ENCODE measurements at places on chromosomes 2 and 18.
A peak's percentile ranks its signal among the peaks of the same experiment; 100 is the strongest.

DNA sequence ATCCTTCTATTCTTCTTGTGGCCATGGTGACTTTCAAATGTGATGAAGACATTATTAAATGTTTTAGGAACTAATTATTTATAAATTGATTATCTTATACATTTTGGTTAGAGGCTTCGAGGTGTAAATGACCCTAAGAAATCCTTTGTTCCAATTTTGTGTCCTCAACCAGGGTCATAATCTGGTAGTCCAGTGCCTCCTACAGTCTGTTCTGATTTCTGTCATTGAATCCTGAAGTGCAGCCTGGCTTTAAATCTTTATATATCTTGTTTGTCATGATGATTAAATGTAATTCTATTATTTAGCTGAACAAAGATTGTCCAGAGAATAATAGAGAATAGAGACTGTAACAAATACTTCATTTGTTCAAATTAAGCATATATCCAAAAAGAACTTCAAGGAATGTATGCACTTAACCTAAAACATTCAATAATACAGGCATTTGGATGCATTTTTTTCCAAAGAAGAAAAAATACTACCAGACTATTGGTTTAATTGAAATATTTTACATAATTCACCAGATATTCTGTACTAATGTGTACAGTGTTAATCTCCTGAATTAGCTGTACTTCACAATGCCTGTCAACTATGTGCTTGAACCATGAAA lies 89.8 kb downstream of the PRPF40A start:
- DNase-seq = peak; percentile 40

- DNase-seq = no peak
Observed at GRCh38 chr18:46335534-46336101, 231.4 kb downstream of the HAUS1 start.

- no peak for DNase-seq
Observed at GRCh38 chr2:19472391-19472978, 114.1 kb upstream of the OSR1 start.

DNA sequence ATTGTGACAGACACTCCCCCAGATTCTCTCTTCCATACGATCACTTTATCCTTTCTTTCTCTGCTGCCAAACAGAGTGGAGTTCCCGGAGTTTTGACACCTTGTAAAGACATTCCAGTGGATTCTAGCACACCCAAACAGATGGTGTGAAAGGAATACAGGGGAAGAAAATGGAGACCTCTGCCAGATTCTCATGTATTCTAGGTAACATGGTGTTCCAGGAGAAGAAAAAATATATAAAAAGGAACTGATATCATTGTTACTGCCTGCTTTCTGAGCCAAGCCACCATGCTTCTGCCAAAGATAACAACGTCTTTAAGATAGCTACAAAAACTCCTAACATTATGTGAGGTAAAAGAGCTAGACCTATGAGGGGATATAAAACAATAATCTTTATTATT lies 136.5 kb downstream of the TXNL1 start:
- DNase-seq = no peak

GRCh38 chr2:61478086-61478485 lies 7.2 kb upstream of the USP34 start:
- no peak for DNase-seq

DNA sequence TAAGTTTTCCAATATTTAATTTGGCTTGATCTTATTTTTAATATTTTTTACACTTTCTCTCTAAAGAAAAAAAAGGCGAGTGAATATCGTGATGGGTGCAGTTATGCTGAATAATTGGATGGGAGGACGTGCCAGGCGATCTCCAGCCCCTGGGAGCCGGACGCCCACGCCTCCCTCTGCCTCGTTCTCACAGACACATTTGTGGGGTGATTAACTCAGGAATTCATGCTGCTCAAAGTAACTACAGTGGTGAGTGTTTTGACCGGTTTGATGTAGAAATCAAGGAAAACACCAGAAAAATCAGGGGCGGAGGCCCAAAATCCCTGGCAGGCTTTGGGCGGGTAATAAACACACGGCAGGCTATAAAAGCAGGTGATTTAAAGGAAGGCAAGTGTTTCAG lies 736.8 kb upstream of the SALL3 start:
- no peak for DNase-seq

GRCh38 chr2:148238561-148238960 lies 217.7 kb downstream of the MBD5 start:
- DNase-seq = no peak

DNA sequence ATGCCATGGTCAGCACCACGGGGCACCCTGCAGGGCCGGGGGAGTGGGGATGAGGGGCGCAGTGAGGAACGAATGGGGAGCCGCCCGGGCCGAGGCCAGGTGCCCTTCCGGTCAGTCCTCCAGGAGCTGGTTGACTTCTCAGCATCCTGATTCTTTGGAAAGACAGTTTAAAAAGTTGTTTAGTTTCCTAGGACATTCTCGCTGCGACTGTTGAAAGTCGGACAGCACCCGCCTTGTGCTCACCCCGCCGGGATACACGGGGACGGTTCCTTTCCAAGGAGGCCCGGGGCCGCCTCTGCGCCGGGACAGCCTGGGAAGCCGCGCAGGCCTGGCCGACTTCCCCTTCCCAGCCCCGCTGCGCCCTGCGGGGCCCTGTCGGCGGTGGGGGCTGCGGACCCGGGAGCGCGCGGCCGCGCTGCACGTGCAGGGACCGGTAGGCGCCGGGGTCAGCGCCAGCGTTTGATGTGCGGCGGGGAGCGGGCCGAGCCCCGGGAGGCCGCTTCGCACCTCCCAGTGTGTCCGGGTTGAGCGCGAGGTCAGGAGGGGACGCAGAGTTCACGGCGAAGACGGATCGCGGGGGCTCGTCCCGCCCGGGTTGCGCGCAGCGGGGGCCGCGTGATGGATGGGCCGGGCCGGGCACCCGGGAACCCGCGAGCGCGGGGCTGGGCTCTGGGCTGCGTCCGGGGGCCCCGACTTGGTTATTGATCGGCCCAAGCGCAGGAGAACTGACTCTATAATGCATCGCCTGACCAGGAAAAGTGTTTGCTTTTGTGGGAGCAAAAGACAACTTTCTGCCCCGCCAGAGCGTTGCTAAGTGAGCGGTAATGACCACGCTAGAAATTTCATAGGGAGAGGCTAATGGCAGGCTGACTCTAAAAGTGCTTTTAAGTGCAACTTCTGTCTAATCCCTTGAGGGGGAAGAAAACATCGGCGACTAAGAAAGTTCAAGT lies 28.0 kb upstream of the SMIM21 start:
- DNase-seq = no peak

DNA sequence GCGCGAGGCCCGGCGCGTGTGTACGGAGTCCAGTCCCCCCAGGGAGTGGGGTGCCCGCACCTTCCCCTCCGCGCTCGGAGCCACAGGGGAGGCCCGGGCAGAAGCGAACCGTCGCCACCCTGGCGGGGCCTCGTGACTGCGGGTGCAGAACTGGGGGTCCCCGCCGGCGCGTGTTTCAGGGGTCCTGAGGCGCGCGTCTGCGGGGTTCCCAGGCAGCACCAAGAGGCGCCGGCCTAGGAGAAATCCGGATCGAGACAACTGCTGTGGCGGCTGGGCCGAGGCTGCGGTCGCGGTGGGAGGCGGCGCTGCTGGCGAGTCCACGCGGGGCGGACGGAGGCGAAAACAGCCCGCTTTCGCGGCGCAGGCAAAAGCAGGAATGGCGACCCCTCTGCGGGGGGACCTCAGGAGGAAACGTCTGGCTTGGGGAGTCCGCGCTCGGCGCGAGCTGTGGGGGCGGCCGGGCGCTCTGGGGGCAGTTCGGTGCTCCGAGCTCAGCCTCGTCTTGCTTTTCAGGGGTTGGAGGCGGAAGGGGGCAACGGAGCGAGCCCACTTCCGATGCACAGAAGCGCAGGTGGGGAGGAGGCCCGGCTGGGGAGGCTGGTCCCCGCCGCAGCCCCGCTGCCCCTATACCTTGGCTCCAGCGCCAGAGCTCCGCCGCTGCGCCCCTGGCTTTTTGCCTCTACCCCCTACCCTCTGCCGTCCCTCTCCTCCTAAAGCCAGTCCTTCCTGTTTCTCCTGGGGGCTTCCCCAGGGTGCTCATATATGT lies 81.5 kb upstream of the LDLRAD4 start:
- DNase-seq = no peak

DNA sequence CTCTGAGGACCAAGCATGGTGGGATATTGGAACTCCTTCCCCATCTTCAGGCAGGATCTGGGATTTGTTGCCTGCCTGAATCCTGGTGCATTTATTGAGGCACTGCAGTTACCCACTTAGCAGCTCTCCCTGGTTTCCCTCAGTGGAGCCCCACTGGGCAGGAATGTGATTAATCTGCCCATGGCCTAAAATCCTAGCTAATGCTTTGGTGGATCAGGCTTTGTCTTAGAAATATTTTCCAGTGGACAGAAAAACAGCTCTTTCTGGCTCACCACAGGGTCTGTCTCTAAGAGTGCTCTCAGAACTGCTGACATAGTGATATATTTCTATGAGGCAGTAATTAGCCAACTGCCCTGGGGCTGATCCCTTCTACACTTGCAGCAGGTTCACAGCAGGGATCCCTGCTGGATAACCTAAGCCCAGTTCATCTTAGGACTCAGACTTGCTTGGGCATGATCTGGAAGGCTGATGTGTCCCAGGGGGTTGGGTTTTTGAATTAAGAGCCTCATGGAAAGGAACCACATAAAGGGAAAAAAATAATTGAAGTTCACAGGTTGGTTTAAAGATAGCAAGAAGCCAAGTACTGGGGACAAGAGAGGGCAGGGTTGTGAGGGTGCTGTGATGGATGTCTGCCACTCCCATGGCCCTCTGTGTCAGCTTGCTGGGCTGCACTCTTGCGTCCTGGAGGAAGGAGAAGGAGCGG lies 44.3 kb upstream of the ZDBF2 start:
- DNase-seq = peak; percentile 5

- no peak for DNase-seq
Observed at GRCh38 chr2:241636182-241637017, 558 bp downstream of the THAP4 start.

DNA sequence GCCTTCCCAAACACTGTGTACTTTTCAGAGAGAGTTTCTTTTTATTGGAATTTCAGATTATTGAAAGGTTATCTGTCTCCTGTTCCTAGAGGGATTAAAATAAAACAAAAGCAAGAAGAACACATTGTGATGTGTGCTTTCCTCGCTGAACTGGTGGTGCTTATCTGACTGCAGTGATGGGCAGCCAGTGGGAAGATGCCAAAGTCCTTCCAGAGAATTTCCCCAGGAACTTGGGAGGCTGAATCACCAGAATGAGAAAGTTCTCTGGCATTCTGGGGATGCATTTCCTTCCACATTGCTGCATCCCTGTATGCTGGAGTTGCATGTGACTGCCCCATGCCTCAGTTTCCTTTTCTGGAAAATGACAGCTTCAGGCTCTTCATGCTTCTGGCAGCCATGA lies 53.9 kb upstream of the SEC11C start:
- peak; percentile 48 for DNase-seq

- no peak for DNase-seq
Observed at GRCh38 chr2:96142217-96143113, 2.8 kb downstream of the DUSP2 start.

DNA sequence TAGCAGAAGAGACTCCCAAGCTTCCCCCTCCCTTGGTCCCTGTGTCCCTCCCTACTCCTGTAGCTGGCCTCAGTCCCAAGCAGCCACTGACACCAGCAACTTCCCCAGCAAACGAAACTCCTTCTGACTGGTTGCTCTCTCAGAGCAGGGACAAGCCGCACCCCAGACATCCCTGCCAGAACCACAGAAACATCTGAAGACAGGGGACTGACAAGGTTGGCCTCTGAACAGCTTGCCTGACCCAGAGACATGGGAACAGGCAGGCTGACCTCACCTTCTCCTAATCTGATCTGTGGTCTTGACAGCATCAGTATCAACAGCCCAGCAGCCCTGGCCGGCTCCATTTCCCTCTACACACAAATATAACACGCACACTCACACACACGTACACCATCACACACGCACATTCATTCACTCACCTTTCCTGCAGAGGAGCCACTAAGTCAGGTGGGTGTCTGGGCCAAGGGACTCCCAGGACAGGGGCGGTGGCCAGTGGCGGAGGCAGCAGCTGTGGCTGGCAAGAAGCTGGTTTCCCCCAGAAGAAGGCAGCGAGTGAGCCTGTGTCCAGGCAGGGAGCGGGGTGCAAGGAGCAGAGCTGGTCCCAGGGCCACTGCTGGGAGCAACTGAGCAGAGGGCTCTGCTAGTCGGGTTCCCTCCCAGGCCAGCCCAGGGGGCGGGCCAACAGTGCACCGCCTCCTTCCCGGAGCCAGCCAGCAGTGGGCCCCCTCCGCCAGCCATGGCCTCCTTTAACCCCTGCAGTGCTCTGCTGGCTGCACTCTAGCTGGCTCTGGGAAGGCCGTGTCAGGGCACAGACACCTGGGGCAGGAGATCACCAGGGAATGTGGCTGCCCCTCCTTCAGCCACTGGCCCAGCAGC lies 59.1 kb downstream of the TNS1 start:
- peak; percentile 49 for DNase-seq

- no peak for DNase-seq
Observed at GRCh38 chr2:200446612-200447011, 63.3 kb downstream of the KCTD18 start.

Data from HFFc6 (cell line).